Bronchial epithelial cell (primary cell): ENCODE measurements at places on chromosomes 7 and 10.
A peak's percentile ranks its signal among the peaks of the same experiment; 100 is the strongest.

DNA sequence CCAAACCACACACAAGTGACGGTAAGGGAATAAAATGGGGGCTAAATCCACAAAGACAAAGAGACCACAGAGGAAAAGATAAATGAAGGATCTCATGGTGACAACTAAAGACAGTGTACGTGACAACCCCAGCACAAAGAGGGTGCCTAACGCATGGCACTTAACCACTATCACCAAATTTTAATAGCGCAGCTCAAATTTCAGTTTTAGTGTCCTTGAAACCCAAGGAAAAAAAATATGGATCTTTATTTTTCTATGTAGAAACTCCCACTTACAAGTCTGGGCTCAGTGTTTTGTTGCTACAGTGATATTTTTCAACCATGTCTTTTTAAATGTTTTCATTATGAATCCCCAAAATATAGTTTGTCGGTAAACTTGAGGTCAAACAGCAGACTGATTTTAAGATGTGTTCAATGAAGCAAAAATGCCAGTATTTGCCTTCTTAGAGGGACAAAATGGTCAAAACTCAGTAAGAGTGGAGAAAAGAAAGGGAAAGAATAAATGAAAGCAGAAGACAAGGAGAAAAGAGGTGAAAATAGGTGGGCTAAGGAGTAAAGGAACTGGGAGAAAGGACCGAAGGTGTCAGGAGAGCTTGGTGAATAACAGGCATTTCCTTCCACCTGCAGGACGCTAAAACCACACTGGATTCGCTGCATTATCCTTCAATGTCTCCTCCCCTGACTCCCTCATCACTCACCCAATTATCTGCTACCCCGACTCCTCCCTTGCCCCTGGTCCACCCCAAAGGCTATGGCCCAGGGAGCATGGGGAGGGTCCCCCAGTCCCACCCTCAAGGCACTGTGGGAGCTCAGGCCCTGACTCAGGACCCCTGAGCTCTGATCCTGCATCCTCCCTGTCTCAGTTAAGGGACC lies 3.5 kb downstream of the ASB13 start:
- no peak for DNase-seq

GRCh38 chr10:61757525-61758397 lies 95.0 kb downstream of the CABCOCO1 start:
- DNase-seq, result peak; percentile 79

DNA sequence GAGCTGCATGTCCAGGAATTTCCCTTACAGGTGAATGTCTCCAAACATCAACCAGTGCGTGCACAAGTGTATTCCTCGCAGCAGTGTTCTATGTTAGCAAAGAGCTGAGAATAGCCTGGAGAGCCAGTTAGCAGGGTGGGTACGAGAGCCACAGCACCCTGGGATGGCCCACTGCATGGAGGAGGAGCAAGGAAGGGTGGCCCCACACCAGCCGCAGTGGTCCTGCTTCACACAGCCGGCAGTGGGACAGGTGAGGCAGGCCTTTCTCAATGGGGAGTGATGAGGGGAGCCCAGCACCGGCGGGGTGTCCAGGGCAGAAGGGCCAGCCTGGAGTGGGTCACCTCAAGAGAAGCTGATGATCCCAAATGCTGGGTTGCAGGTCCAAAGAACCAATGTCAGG lies 240.7 kb downstream of the TCERG1L start:
- DNase-seq, result no peak

GRCh38 chr7:153088601-153089000 lies 329.0 kb downstream of the ACTR3B start:
- DNase-seq, result no peak

DNA sequence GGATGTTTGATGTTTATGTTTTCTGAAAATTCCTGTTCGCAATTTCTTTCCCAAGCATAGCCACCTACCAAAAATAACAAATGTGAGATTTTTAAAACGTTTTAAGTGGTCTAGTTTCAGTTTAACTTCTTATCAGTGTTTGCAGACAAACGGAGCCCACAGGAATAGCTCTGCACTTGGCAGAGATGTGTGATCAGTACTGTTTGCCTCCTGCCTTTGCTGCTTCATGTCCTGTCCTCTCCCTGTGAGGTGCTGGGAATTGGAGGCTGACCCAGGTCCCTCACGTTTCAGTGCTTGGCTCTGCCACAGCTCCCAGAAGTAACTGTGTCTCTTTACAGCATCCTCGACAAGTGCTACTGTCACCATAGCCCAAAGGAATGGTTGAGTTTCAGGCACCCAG lies 1.2 kb downstream of the UCN3 start:
- DNase-seq, result no peak

- peak; percentile 87 for DNase-seq
Observed at GRCh38 chr10:3542185-3542611, 242.8 kb downstream of the KLF6 start.
